ENCODE measurements at places on chromosomes 7 and 10.

DNA sequence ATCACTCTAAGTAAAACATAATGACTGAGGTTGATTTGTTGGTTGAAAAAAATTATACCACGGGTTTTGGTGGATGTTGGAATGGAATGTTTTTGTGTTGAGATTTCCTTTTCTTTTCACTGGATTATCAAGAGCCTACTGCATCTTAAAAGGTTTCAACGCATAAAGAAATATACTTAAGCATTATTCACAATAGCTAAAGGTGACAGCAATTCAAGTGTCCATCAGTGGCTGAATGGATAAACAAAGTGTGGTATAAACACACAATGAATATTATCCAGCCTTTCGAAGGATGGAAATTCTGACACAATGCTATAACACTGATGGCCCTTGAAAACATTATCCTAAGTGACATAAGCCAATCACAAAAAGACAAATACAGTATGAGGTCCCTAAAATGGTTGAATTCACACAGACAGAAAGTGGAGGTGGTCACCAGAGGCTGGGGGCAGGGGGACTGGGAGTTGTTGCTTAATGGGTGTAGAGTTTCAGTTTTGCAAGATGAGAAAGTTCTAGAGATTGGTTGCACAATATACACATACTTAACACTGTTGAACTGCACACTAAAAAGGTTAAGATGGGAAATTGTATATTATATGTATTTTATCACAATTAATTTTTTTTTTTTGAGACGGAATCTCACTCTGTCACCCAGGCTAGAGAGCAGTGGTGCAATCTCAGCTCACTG is 122.3 kb downstream of the NRP1 start:
- DNase-seq = peak; percentile 43

DNA sequence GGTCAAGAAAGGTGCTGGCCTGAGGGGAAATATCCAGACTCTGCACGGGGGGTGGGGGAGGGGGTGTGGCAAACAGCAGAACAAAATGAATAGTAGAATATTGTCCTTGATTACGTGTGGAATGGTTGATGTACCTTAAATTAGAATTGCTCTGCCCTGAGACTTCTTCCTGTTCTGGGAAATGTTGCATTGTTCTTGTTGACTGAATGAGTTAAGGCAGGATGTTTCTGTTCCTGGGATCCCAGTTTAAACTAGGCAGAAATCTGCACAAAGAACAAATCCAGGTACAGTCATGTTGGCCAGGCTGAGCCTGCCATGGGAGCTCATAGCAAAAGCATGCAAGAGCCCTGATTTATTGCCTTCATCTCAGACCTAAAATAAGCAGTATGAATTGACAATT is 558.7 kb upstream of the VSTM2A start:
- DNase-seq = no peak

DNA sequence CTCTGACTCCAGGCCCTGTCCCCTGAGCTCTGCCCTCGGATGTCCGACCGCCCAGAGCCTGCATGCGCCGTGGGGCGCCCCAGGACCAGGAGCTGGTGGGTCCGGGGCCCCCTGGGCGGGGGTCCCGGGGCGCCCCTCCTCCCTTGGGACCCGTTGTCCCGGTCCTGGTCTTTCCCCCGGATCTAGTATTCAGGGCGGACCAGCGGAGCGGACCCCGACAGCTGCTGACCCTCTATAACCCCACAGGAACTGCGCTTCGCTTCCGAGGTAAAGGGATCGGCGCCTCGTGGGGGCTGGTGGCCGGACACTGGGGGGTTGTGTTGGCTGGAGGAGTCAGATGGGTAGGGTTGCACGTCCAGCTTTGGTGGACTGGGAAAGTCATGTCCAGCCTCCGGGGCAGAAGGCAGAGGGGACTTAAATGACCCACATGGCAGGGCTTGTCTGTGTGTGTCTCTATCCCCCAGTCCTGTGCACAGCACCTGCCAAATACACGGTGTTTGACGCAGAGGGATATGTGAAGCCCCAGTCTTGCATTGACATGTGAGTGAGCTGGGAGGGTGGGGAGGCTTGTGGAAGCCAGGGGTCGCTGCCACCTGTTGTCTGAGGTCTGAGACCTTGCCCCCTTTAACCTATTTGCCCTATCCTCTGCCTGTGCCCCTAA is 520 bp downstream of the MOSPD3 start:
- peak; percentile 27 for DNase-seq

DNA sequence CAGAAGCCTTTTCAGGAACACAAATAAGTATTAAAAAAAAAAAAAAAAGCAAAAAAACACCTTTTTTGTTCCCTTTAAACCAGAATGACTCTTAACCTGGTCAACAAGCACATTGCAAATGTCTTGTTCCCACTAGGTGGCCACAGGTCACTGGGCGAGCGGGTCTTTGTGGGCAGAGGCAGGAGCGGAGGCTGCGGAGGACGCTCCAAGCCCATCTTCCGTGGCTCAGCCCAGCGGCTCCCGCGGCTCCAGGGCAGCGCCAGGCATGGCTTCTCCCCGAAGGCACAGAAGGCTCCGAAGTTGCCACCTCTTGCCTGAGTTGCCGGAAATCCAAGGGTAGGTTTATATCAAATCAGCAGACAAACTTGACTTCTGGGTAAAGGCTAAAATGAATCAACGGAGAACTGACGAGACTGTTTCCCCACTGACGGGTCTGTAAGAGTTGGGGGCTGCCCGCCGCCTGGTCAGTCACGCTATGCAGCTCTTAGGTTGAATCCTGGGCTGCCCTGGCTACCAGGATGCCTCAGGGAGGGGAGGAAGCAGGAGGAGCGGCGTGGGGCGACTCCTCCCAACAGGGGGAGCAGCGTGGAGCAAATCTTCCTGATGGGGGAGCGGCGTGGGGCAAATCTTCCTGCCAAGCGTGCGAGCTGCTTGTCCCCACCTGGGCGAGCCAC is 144.5 kb downstream of the PTPRN2 start:
- DNase-seq = no peak

GRCh38 chr10:35554461-35555056 is 50.6 kb upstream of the GJD4 start:
- no peak for DNase-seq

DNA sequence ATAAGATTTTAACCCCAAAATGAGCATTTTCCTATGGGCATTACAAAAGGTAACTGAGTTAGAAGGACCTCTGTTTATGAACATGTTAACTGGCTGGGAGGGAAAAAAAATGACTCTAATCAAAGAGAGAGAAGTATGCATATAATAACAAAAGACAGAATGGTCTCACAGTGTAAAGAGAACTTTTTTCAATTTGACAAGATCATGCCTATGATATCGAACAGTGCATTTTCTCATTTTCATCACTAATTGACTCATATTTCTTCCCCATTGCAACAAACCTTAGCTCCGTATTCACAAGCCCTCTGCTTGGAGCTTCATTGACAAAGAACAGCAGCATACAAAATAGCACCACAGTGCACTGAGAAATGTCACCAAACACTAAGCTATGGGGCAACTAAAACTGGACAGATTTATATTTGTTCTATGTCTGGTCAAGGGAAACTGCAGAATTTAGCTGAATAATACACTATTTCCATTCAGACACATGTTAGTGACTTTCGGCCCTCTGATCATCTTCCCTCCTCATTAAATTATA is 45.6 kb downstream of the SMURF1 start:
- DNase-seq = peak; percentile 25

DNA sequence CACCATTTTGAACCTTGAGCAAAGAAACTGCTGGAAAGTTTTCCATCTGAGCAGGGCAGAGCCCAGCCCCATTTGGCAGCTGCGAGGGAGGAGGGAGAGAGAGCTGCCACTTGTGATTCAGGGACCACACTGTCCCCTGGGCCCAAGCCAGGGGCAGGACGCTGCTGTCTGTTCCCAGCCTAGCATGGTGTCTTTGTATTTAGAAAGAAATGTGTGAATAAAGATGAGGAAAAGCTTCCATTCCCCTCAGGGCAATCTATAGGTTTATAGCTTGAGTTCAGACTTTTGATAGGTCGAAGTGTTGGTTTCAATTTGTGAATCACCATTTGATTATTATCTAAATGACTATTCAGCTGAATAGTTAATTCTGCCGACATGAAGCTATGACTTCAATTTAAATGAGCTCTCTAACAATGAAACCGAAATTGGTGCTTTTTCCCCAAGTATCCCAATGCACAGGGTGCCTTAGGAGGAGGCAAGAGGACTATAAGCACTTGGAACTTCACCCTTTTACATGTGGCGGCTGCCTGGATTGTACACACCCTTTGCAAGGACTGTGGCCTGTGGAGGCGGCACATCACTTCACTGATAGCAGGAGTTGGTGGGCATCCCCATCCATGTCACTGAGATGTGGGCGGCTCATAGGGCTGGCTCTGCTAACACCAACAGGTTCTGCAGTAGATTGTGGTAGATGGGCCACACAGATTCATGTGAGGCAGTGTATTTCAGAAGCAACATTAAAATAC is 223.5 kb downstream of the CCDC3 start:
- no peak for DNase-seq

DNA sequence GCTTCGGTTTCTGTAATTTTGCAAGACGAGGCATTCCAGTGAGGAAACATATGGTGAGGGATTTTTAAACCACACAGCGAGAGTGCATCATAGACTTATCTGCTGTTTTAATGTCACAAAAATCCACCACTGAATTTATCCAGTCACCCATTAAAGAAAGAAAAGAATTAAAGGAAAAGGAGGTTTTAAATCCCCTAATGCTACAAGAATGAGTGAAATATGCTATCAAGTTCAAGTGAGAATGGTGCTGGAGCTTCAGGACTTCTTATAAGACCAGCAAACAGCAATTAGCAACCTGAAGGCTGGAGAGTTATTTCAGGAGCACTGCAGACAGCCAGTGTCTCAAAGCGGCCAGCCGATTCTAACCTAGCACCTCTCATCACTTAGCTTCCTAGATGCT is 439.1 kb upstream of the MGMT start:
- no peak for DNase-seq

GRCh38 chr10:37872955-37873354 is 15.5 kb upstream of the ZNF248 start:
- no peak for DNase-seq

- no peak for DNase-seq
These were observed 10.6 kb upstream of the TSPAN14 start for GRCh38 chr10:80443531-80443974.

GRCh38 chr10:16156681-16157080 is 280.1 kb upstream of the PTER start:
- DNase-seq = no peak

- DNase-seq = peak; percentile 60
These were observed 8.0 kb upstream of the EPHA1 start for GRCh38 chr7:143416565-143417149.

GRCh38 chr7:51459809-51460208 is 143.2 kb upstream of the COBL start:
- DNase-seq = no peak

GRCh38 chr7:129574487-129574886 is 37.0 kb upstream of the NRF1 start:
- DNase-seq = peak; percentile 90

- DNase-seq = peak; percentile 91
These were observed 29.7 kb upstream of the SEC61G start for GRCh38 chr7:54788664-54789063.

GRCh38 chr10:1358860-1359625 is 302.9 kb downstream of the WDR37 start:
- DNase-seq = no peak

GRCh38 chr10:51707392-51707791 is 8.0 kb upstream of the CSTF2T start:
- DNase-seq = no peak

- DNase-seq = peak; percentile 69
These were observed at the start of gene DGKB for GRCh38 chr7:14902589-14903067. DGKB (minus strand) TSS chr7:14902751.

DNA sequence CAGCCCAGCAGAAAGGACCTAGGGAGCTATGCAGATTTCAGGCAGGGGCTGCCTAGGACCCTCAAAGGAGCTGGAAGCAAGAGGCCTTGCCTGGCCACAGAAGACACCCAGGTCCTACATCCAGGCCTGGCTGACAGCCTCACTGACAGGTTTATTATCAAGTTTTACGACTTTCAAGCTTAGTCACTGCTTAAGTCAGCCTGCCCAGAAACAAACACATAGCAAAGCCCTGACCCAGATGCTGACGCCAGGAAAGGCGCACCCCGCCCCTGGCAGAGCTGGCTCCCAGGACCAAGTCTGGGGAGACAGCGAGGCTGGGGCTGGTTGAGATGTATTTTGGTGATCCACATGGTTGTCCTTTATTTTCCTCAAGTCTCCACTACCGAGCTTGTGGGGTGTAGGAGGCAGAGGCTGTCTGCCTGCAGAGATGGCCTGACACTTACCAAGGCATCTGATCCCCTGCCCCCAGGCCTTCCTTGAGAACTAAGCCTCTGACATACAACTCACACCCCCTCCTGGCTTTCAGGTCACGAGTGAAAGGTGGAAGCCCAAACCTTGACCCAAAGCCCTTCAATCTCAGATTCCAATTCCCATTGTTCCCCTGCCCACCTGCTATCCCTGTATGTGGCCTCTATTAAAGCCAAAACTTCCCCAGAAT is 80.7 kb upstream of the EMX2 start:
- peak; percentile 99 for DNase-seq

GRCh38 chr10:124872681-124873080 is 69.2 kb upstream of the ZRANB1 start:
- DNase-seq = no peak

GRCh38 chr7:130207033-130207432 is 627 bp upstream of the SSMEM1 start:
- peak; percentile 28 for DNase-seq

DNA sequence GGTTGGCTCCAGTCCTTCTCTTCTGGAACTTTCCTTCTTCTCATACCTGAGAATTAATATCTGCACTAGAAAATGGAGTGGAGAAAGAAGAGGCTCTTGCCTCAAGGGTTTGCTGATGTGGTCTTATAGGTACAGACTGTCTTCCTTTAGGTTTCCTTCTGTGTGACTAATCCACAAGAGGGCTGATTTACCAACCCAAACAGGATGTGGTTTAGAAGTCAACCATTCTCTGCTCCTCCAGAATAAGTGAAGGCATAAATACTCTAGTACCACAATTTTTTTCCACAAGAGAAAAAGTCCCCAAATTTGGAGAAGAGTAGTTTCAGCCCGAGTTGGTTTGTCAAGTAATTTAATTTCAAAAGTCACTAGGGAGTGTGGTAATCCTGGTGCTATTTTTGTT is 85.8 kb downstream of the NRP1 start:
- DNase-seq = peak; percentile 87

GRCh38 chr7:93958216-93958615 is 36.7 kb downstream of the GNG11 start:
- DNase-seq = peak; percentile 57

GRCh38 chr10:32481606-32482005 is 35.7 kb downstream of the CCDC7 start:
- DNase-seq = no peak

- peak; percentile 50 for DNase-seq
These were observed 170.9 kb upstream of the INHBA start for GRCh38 chr7:41873741-41874140.

DNA sequence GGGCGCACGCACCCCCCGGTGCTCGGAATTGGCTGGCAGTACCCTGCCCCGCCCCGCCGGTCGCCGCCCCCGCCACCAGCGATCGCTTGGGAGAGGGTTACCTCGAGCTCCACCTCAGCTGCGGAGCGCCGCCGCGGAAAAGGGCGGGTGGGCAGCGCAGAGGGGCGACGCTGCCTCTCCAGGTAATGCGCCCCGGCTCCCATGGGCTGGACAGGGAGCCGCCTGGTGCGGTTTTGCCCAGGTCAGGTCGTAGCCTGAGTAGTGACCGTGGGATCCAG is 1.3 kb downstream of the PFKFB3 start:
- DNase-seq = peak; percentile 45

Measured in GM23248 (cell line).